CMK (cell line): ENCODE measurements at places on chromosomes 1 and 21.

DNA sequence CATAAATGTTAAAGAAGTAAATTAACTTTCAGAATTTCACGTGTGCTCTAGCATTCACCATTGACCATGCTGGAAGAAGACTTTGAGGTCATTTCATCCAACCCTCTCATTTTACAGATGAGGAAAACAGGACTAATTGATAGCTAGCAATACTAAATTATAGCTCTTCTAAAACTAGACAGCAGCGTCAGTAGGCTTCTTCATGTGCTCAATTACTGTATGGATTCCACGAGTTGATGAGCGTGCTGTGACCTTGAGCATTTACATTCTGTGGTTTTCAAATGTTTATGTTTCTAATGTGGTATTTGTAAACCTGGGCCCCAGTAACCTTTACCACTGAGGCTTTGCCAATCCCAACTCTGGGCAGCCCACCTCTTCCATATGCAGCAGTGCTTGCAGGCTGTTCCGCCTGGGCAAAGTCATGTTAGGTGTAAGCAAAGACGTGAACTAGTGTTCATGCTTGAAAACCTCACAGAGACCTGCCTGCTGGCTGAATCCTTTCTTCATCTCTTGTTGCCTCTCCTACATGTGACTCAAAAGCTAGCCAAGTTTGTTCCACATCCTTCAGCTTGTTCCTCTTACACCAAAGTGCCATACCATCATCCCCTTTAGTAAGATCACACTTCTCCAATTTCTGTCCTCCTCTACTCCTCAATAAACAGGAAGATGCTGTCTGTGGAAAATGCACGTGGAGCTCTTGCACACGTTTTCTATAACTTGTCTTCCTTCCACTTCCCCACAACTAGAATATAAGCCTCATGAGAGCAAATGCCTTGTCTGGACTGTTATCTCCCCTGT lies 17.2 kb downstream of the KCNJ15 start:
- no peak for DNase-seq

- no peak for DNase-seq
Observed at GRCh38 chr1:180921386-180921785, 8.7 kb downstream of the KIAA1614 start.

DNA sequence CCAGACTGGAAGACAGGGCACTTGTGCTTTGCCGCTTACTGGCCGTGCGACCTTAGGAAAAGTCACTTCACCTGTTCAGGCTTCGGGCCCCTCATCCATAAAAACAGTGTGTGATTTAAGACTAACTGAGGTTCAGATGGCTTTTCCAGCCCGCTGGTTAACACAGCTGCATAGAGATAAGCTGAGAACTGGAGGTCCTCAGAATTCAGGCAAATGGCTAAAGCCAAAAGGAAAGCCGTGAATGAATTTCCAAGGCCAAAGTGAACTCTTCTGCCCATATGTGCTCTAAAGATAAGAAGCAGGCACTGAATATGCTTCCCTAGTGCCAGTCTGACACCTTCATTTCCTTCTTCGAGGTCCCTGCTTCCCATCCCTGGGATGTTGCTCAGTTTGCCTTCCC lies 23.5 kb upstream of the SARS1 start:
- DNase-seq, result no peak

DNA sequence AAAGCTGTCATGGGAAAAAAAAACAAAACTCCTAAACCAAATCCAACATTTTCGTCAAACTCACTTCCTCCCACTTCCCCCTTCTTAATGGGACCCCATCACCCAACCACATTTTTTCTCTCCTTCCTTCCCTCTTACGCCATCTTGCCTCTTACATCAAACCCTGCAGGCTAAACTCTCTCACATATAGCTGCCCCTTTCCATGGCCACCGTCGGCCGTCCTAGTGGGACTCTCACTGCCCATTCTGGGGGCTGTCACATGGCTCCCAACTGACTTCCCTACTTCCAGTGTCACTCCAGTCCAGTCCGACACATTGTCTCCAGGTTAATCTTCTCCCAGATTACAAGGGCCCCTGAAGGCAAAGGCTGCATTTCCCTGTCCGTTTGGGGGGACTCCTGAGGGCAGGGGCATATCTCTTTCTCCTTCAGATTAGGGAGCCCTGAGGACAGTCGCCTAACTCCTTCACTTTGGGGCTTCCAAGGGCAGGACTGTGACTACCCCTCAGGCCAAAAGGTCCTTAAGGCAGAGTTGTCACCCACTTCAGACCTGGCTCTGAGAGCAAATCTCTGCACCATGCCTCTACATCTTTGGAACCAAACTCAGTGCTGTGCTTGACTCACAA lies 658 bp downstream of the UBXN11 start:
- no peak for DNase-seq

DNA sequence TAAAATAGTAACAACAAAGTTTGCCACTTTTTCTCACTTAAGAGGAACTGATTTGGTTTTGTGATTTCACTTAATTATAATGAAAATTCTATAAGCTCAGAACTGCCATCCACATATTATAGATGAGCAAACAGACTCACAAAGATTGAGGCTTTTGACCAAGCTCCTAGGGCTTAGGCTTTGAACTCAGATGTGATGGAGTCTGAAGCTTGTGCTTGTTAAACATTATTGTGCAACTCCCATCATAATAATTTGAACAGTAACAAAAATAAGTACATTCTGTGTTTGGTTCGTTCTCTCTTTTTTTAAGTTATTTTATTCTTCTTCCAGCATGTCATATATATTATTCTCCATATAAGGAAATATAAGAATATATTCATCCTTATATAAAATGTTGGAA lies 403.4 kb downstream of the PTPRC start:
- DNase-seq, result no peak

GRCh38 chr1:197944485-197944884 lies 27.3 kb downstream of the LHX9 start:
- DNase-seq, result peak; percentile 21

DNA sequence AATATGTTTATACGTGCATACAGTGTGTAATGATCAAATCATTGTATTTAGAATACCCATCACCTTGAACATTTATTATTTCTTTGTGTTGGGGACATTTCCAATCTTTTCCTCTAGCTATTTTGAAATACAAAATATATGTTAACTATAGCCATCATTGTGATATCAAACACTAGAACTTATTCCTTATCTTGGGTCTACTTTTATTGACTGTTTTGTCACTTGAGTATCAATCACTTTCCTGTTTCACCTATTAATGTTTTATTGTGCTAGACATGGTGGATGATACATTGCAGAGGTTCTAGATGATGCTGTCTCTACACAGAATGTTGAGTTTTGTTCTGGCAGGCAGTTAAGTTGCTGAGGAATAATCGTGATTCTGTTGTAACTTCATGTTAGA lies 45.9 kb downstream of the STXBP3 start:
- DNase-seq, result no peak

DNA sequence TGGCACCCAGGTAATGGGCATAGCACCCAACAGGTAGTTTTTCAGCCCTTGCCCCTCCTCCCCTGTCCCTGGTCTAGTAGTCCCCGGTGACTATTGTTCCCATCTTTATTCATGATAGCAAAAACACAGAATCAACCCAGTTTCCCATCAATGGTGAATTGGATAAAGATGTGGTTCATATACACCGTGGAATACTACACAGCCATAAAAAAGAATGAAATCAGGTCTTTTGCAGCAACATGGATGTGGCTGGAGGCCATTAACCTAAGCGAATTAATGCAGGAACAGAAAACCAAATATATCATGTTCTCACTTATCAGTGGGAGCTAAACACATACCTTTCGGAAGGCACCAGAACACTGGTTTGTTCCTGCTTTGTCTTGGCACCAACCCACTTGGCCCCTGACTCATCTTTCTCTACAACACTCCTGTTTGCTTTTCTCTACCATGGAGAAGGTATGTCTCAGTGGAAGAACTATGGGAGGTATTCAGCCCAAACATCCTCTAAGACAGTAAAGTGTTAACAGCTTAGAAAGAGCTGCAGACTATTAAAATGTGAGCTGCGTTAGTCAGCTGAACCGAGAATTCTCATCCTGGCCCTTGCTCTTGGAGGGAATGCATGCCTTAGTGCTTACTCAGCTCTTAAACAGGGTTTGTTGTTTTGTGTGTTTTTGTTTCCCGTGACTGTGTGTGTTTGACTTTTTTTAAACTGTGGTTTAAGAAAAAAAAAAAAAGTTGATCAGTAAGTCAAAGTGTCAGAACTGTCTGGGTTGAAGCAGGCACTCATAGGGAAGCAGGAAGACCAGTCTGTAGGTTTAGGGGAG lies 203.0 kb downstream of the TOMM20 start:
- DNase-seq, result no peak

DNA sequence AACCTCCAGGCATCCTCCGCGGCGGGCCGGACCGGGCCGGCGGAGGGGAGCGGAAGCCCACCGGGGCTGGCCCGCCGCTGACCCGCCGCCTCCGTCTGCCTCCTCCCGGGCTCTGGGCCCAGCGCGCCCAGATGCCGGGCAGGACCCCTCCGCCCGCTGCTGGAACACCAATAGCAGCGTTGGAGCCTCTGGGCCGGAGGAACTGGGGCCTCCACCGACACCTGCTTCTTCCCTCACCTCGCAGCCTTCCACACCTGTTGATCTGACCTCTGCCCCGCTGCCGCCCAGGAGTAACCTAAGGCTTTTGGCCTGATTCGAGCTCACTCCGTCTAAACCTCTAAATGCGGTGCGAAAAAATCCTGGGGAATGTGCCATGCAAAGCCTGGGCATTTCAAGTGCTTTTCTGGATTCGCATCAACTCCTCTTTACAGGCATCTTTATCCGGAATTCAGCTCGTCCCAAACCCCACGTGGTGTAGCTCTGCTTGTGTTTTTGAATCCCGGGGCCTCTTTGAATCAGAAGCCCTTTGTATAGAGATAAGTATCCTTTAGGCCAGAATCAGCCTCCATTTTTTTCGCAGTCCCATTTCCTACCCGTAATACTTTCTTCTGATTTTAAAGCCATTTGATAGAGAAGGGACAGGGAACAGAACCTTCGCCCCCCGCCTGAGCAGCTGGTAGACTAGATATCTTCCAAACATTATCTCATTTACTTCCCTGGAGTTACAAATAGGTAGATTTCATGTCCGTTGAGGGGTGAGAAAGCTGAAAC lies 680 bp upstream of the CNN3 start:
- DNase-seq, result no peak

- no peak for DNase-seq
Observed at GRCh38 chr1:197285526-197286205, 17.6 kb downstream of the CRB1 start.

DNA sequence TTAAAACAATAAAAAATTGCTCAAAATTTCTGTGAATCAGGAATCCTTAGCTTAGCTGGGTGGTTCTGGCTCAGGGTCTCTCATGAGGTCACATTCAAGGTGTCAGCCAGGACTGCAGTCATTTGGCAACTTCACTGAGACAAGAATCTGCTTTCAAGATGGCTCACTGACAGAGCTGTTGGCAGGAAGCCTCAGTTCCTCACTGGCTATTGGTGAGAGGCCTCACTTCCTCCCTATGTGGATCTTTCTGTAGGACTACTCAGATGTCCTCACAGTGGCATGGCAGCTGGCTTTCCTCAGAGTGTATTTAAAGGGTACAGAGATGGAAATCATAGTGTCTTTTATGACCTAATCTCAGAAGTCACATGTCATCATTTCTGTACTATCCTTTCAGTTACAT lies 785.7 kb downstream of the ADGRL2 start:
- DNase-seq, result no peak

- DNase-seq, result no peak
Observed at GRCh38 chr21:33028773-33029384, 3.1 kb downstream of the OLIG2 start.

DNA sequence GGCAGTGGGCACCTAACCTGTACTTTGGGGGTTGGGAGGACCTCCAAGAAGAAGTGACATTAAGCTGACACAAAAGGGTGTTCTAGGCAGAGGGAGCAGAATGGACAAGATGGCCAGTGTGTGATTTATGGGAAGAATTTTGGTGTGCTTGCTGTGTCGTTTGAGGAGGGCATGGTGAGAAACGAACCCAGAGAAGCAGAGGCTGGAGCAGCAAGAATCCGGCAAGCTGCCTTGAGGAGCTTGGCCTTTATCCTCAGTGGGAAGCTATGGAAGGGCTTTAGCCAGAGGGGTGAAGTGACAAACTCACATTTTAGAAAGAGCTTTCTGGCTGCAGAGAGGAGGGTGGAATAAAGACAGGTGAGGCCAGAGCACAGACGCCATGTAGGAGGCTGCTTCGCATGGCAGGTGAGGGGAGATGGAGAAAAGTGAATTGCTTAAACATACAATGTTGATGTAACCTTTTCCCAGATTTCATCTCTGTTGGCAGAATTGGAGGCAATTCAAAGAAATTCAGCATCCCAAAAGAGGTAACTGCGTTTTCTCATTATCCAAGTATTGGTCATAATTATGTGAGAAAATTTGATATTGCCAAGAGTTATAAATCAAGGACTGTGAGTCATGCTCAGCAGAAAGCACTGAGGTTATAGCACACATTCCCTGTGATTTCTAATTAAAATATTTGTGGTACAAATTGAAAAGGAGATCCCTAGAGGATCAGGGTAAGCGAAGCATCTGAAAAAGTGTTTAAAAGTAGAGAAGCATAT lies 26.5 kb downstream of the TRIM45 start:
- DNase-seq, result no peak

DNA sequence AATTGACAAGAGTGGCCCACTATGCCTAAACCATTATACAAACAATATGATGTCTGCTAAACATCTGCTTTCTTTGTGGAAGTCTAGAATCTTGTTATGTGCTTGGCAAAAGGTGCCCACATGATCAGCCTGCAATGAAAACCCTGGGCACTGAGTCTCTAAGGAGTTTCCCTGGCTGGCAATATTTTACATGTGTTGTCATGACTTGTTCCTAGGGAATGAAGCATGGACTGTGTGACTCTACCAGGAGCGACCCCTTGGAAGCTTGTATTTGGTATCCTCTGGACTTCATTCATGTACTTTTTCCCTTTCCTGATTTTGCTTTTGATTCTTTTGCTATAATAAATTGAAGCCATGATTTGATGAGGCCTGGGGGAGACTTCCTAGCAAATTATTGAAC lies 324.9 kb downstream of the HHIPL2 start:
- DNase-seq, result no peak

GRCh38 chr1:101344745-101345144 lies 107.9 kb downstream of the S1PR1 start:
- DNase-seq, result no peak

DNA sequence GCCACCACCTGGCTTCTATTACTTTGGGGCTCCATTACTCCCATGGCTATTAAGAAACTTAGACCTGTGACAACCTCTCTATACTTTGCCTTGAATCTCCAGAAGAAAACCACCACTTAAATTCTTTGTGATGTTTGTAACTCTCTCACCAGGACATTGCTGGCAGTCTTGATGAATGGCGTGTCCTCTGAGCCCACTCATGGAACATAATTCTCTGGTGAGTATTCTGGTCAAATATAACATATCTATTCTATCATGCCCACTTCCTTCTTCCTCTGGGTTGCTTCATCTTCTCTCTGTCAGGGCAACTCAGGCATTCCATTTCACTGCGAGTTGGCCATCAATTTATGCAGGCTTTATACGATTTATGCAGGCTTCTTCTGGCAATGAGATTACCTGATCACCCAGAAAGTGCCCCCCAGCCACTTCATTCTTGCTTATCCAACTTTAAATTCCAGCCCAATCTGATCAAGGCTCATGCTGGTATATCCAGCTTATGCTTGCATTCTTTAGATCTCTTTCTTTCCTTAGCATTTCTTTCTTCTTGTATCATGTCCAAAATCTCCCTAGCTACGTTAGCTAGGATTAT lies 112.0 kb upstream of the CHRM3 start:
- DNase-seq, result peak; percentile 39

- DNase-seq, result no peak
Observed at GRCh38 chr1:155043301-155043702, 7.8 kb upstream of the ADAM15 start.

- peak; percentile 61 for DNase-seq
Observed at GRCh38 chr1:47175227-47175934, 14.5 kb downstream of the PDZK1IP1 start.
